ENCODE measurements at places on chromosomes 7 and 10.

DNA sequence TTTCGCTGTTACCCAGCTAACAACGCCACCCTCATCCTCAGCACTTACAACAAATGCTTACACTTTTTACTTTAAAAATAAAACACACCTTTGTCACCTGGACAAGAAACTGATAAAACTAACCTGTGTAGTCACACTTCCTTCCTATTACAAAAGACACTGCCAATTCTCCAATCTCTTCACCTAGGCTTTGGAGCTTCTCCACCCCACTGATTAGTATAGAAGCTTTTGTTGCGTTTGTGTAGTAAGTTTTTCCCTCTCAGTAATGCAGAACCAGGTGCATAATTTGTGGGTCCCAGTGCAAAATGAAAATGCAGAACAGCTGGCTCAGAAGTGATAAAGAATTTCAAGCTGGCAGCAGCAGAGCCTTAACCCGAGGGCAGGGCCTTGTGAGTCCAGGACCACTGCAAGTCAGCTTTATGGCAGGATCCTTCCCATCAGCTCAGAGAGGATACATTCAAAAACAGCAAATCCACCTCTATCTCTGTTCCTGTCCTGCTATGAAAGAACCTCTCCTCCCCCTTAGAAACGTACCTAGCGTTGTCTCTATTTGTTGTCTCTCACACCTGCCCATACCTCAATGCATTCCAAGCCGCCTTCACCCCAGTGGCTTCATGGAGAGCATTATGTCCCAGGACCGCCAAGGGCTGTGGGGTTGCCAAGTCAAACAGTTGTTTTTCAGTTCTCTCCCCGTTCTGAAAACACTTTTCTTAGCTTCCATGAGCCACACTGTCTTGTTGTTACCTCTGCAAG lies 40.3 kb upstream of the EGFR start:
- DNase-seq, result no peak

- no peak for DNase-seq
Measured at GRCh38 chr7:6637544-6638229, 569 bp downstream of the ZNF316 start.

GRCh38 chr7:158101821-158102450 lies 485.7 kb downstream of the PTPRN2 start:
- no peak for DNase-seq

- DNase-seq, result no peak
Measured at GRCh38 chr10:48604991-48605508, at the start of gene ARHGAP22. TSS of gene ARHGAP22 (minus strand) at chr10:48605073. CDS start at chr10:48604796, 277 bp downstream.

GRCh38 chr10:32379318-32379949 lies 32.5 kb upstream of the EPC1 start:
- DNase-seq, result peak; percentile 37

DNA sequence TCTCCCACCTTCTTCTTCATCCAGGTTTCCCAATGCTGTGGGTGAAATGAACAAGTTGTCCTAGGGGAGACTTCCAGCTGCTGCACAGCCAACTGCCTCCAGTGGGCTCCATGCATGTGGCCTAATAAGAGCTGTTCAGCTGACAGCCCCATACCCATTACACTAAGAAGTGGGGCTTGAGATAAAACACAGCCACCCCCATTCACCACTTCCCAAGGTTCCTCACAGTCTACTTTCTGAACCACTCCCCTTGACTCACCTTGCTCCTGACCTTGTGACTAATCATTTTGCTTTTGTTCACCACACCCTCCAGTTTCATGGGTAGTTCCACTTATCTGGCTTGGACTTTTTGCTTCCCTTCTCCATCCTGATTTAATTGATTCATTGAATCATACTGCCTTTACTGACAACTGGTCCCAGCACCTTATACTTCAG lies 119.3 kb downstream of the CABCOCO1 start:
- DNase-seq, result peak; percentile 88
